Activated CD4-positive, alpha-beta T cell treated with anti-CD3 and anti-CD28 coated beads for 36 hours (primary cell): ENCODE measurements at places on chromosomes 7 and 10. TPM values are rescaled to one million over a fixed set of nuclear protein-coding genes. Genes with fewer than 3 reads are reported as not detected.

Gene EN2
- not detected for total RNA-seq

GRCh38 chr10:110305767-110306451 is 1.2 kb upstream of the SMNDC1 start:
- H3K27me3 ChIP-seq = no peaks in the 10 kb centered on the region
- H3K4me3 ChIP-seq = peak overlapping the region; percentile 95
- peak; percentile 64 for DNase-seq

DNA sequence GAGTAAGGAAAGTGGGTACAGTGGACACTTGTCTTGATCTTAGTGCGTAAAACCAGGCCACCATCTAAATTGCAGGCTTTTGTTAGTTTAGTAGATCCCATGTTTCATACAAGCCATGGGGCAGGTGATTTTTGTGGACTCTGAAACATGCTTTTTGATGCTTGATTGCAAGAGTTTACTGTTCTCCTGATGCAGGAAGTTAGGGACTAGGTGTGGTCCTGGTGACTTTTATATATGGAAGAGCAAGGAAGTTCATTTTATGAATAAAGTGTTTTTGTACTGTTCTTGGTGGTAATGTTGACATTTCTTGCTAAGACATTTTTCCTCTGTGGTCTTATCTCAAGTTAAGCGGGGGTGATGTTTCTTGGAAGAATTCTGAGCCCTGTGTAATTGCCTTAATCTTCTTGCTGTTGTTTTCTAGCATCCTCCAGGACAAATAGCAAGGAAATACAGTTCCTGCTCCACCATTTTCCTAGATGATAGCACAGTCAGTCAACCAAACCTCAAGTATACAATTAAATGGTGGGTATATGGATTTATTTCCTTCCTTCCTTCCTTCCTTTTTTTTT is 89.0 kb upstream of the GJD4 start:
- H3K27me3 ChIP-seq = no peaks in the 10 kb centered on the region
- no peak for DNase-seq
- peaks cover 4% of the 10 kb centered on the region for H3K36me3 ChIP-seq

DNA sequence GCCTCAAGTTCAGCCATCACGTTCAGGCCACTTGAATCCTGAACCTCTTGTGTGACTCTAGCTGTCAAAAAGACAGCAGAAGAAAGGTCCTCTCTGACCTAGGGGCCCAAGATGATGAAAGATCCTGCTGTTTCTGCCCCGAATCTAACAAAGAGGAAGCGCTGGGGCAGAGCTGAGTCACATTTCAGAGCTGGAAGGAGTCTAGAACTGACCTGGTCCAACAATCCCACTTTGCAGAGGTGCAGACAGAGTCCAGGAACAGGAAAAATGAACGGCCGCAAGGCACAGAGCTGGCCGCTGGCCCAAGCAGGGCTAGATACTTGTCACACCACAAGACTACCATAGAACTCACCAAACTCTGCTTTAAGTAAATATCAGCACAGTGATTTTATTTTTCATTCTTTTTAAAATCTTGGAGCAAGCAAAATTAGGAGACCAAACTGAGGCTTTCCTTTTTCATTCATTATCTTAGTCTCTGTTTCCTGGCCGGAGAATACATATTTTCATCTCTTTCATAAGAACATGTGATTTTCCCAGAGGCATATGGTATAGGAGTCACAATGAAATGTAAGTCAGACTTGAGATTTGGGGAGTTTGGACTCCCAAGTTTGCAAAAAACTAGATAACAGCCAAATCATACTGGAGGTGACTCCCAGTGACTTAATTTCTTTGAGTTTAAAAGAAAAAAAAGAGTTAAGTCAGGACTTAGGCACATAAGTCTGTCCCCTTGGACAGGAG is 52.8 kb downstream of the CHST15 start:
- peaks cover 20% of the 10 kb centered on the region for H3K4me1 ChIP-seq
- no peaks in the 10 kb centered on the region for H3K36me3 ChIP-seq
- no peak for DNase-seq
- peaks cover 6% of the 10 kb centered on the region for H3K27me3 ChIP-seq

DNA sequence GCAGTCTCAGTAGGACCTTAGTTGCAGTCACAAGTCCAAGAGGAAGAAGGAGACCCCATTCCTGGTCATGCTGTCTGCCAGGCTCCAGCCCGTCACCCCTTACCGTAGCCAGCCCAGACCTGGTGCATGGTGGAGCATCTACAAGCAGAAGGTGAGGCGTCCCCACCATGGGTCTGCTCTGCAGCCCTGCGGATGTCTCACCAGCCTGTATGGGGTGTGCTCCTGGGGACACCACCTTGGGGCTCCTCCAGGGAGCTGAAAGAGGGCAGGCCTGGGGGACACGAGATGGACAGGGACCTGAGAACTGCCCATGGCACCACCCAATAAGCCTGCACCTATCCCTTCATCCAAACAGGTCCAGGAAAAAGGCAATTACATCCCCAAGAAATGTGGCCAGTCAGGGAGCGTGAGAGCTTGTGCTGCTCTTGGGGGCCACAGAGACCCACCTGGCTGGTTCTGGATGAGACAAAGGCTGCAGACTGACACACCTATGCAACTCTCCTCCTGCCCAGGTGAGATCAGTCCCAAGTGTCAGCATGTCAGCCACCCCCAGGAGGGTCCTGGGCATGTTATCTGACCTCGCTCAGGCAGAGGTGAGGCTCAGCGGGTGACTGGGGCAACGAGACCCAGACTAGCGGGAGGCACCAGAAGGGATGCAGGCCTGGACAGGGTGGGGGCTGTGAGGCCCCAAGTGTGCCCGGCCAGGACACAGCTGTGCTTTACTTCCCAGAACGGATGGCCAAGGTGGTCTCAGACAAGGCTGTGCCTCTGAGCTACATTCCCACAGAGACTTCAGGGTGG is 84.5 kb upstream of the RET start:
- no peaks in the 10 kb centered on the region for H3K27me3 ChIP-seq
- H3K4me1 ChIP-seq = peaks cover 5% of the 10 kb centered on the region
- H3K36me3 ChIP-seq = no peaks in the 10 kb centered on the region
- H3K27ac ChIP-seq = no peak overlapping the region
- no peak for DNase-seq
- no peak overlapping the region for H3K4me3 ChIP-seq

DNA sequence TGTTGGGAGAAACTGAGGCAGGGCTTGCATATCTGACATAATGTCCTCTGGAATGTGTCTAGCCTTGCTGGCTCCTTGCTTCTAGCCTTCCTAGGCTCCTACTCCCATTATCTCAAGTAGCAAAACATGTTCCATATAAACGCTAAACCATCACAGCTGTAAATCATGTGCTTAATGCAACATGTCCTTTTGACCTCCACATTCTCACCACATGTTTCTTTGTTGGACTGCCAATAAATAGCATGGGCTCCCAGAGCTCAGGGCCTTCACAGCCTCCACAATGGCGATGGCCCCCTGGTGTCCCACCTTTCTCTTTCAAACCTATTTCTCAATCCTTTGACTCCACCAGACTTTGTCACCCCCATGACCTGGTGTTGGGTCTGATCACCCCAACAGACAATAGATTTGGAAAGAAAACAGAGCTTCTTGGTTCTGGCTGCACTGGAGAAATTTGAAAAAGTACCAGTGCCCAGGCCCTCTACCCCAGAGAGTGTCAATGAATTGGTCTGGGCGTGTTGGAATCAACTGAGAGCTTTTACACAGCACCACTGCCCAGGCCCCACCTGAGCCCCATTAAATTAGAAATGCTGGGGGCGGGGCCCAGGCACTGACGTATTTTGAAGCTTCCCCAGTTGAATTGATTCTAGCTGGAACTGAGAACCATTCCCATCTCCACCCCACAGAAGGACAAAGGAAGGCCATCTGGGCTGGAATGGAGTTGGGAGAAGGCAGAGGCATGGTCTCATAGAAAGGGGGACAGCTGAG is 41.3 kb upstream of the GGCT start:
- H3K27me3 ChIP-seq = no peaks in the 10 kb centered on the region
- no peak overlapping the region for H3K27ac ChIP-seq
- DNase-seq = no peak
- H3K36me3 ChIP-seq = peaks cover 5% of the 10 kb centered on the region

Gene TEX36
- total RNA-seq = not detected

Gene CNNM1
- total RNA-seq = 1.4 TPM

DNA sequence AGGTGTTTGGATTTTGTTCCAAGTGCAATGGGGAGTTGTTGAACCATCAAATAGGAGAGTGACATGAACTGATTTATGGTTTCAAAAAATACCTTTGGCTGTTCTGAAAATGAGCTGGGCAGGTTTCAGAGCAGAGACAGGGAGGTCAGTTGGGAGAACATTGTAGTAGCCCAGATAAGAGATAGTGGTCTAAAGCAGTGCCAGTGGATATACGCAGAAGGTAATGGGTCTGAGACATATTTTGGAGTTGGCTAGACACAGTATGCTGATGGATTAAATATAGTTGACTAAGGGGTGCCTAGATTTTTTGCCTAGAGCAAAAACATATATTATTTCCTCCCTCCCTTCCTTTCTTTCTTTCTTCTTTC is 21.3 kb upstream of the CDK14 start:
- no peak overlapping the region for H3K27ac ChIP-seq
- peaks cover 4% of the 10 kb centered on the region for H3K27me3 ChIP-seq

Gene ST8SIA6
- not detected for total RNA-seq

DNA sequence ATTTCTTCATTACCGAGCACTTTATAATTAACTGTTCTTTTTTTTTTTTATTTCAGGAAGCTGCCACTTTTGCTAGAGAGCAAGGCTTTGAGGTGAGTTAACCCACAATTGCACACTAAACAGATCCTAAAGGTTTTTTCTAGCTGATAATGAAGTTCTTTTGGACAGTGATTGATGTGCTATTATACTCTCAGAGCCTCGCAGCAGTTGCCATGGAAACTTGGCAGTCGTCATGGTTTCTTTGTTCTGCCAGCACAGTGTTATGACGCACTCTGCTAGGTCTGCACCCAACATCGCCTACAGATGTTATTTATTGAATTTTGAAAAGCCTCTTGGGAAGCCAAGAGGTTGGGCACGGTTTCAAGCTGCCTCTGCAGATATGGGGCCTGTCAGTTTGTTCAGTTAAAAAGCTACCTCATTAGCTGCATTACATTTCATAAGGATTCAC is 237.2 kb upstream of the KAT6B start:
- DNase-seq = peak; percentile 93
- peak overlapping the region; percentile 85 for H3K27ac ChIP-seq
- no peak overlapping the region for H3K4me3 ChIP-seq
- no peaks in the 10 kb centered on the region for H3K27me3 ChIP-seq

GRCh38 chr10:129277841-129278240 is 189.2 kb upstream of the MGMT start:
- H3K27me3 ChIP-seq = peaks cover 27% of the 10 kb centered on the region
- no peak for DNase-seq
- no peak overlapping the region for H3K27ac ChIP-seq
- peaks cover 2% of the 10 kb centered on the region for H3K4me1 ChIP-seq

GRCh38 chr10:93376372-93377293 is 105.5 kb downstream of the MYOF start:
- no peak overlapping the region for H3K4me3 ChIP-seq
- no peak overlapping the region for H3K27ac ChIP-seq
- peaks cover 32% of the 10 kb centered on the region for H3K36me3 ChIP-seq
- DNase-seq = peak; percentile 41
- peaks cover 51% of the 10 kb centered on the region for H3K4me1 ChIP-seq

Gene PDE6C
- total RNA-seq = not detected

- no peak overlapping the region for H3K4me3 ChIP-seq
- H3K27me3 ChIP-seq = no peaks in the 10 kb centered on the region
- H3K27ac ChIP-seq = no peak overlapping the region
- DNase-seq = no peak
- peaks cover 19% of the 10 kb centered on the region for H3K36me3 ChIP-seq
Observed at GRCh38 chr7:141792526-141792925, 2.5 kb downstream of the TAS2R5 start.

- H3K4me3 ChIP-seq = peak overlapping the region; percentile 82
- no peak overlapping the region for H3K27ac ChIP-seq
- H3K4me1 ChIP-seq = peaks cover 13% of the 10 kb centered on the region
Observed at GRCh38 chr7:143383642-143383957, 2.5 kb downstream of the ZYX start.

- H3K27ac ChIP-seq = no peak overlapping the region
- H3K4me1 ChIP-seq = no peaks in the 10 kb centered on the region
- no peak for DNase-seq
- H3K4me3 ChIP-seq = no peak overlapping the region
- H3K27me3 ChIP-seq = no peaks in the 10 kb centered on the region
- H3K36me3 ChIP-seq = no peaks in the 10 kb centered on the region
Observed at GRCh38 chr7:145831616-145832206, 284.9 kb upstream of the CNTNAP2 start.
